ENCODE measurements at places on chromosomes 3 and 15.

DNA sequence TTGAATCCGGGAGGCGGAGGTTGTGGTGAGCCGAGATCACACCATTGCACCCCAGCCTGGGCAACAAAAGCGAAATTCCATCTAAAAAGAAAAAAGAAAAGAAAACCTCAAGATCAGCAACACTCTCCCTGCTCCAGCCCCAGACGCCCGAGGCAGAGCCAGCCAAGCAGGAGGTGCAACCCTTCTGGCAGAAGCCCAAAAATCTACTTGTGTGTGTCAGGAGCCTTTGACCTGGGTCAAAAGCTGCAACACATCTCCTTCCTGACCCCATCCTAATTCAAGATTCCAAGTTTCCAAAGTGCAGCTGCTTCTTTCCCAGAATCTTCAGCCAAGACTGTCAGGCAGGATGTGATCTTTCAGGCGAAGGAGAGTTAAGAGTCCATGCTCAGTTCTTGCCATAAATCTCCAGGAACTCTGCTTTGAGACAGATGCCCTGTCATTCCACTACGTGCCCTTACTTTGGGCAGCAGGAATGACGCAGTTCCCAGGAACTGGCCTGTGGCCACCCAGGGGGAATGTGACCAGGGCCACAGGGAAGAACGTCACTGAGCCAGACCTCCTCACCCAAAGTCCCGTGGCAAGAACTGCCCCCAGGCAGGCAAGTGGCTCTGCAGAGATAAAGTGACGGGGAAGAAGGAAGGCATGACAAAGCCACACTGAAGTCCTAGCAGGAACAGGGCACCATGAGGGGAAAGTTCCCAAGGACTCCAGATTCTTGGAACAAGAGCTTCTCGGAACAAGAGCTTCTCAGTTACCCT is 39.4 kb downstream of the SH3BP5 start:
- no peak for DNase-seq

- DNase-seq: no peak
Observed at GRCh38 chr15:81327516-81327915, 3.6 kb upstream of the STARD5 start.

- DNase-seq: no peak
Observed at GRCh38 chr3:133849346-133849745, 43.7 kb downstream of the SRPRB start.

DNA sequence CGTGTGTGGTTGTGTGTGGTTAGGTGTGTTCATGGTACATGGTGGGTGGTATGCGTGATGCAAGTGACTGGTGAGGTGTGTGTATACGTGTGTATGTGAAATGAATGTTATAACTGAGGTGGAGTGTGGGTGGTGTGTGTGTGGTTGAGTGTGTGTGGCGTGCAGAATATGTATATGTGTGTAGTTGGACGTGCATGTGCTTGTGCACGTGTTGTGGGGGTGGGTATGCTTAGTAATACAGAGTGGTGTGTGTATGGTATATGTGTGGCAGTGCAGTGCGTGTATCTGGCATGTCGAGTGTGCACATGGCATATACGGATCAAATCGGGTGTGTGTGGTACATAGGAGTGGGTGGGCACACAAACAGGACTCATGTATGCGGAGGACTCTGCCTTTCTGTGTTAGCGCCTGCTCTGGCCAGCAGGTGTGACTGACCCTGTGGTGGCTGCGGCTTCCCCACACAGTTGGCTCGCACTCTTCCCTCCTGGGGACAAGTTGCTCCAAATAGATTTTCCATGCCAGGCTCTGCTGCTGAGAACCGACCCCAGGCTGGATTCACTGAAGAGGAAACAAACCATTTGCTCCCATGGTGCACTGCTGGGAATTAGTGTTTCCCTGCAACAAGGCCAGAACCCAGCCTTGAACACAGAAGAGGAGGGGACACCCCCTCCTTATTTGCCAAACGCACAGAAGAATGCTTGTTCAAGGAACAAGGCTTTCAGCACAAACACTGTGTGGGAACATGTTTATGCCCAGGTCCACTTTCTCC is 1.2 kb upstream of the C3orf70 start:
- DNase-seq: peak; percentile 4

- DNase-seq: no peak
Observed at GRCh38 chr3:34261001-34261385, 462.6 kb downstream of the PDCD6IP start.

GRCh38 chr3:148901987-148902791 is 37.1 kb downstream of the CPA3 start:
- no peak for DNase-seq

- no peak for DNase-seq
Observed at GRCh38 chr3:169387751-169388696, 275.5 kb downstream of the MECOM start.

DNA sequence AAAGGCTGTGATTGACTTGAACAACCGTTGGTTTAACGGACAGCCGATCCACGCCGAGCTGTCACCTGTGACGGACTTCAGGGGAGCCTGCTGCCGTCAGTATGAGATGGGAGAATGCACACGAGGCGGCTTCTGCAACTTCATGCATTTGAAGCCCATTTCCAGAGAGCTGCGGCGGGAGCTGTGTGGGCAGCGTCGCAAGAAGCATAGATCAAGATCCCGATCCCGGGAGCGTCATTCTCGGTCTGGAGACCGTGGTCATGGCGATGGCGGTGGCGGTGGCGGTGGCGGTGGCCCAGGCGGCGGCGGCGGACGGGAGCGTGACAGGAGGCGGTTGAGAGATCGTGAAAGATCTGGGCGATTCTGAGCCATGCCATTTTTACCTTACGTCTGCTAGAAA is 7.8 kb upstream of the NANOGP8 start:
- DNase-seq: no peak

DNA sequence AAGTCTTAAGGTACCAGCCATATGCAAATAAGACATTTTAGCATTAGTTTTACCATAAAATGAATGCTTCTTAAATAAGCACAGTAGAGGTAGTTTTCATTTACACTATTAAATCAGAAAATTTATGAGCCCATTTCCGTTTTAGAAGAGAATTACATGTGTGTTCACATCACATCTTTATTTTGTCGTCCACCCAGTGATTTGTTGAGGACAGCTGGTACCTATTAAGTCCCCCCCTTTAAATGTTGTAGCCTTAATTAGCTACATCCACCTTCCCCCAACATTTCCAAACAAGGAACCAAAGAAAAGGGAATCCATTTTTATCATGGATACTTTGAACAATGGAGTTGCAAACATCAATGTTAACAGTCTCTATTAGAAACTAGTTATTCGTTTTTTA is 6.8 kb downstream of the IL17RD start:
- DNase-seq: no peak

GRCh38 chr3:152445212-152445611 is 176.5 kb downstream of the MBNL1 start:
- no peak for DNase-seq

- no peak for DNase-seq
Observed at GRCh38 chr3:183816681-183817510, 8.5 kb downstream of the MAP6D1 start.

- DNase-seq: no peak
Observed at GRCh38 chr3:159448902-159449301, 539.7 kb upstream of the IL12A start.

Measured in NCI-H1092 treated with DMSO at 0.1 percent for 48 hours (cell line).